ENCODE measurements at places on chromosomes 13 and 19.

- DNase-seq = no peak
Observed at GRCh38 chr13:51500687-51501086, 47.9 kb upstream of the INTS6 start.

DNA sequence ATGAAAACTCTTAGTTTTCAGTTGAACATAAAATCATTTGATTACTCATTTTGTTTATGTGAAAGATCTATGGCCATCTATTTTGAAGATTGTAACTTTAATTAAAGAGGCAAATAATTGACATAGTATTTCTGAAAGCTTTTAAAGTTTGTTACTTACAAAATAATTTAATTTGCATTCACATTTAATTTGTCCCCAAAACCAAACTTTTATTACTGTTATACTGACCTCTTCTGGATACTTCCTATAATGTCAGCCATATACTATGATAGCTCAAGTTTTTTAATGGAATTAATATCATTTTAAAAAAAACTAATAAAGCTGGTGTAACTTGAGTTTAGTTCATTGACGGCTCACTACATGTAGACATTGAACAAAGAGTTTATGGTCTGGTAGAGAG is 4.9 kb upstream of the SGCG start:
- no peak for DNase-seq

DNA sequence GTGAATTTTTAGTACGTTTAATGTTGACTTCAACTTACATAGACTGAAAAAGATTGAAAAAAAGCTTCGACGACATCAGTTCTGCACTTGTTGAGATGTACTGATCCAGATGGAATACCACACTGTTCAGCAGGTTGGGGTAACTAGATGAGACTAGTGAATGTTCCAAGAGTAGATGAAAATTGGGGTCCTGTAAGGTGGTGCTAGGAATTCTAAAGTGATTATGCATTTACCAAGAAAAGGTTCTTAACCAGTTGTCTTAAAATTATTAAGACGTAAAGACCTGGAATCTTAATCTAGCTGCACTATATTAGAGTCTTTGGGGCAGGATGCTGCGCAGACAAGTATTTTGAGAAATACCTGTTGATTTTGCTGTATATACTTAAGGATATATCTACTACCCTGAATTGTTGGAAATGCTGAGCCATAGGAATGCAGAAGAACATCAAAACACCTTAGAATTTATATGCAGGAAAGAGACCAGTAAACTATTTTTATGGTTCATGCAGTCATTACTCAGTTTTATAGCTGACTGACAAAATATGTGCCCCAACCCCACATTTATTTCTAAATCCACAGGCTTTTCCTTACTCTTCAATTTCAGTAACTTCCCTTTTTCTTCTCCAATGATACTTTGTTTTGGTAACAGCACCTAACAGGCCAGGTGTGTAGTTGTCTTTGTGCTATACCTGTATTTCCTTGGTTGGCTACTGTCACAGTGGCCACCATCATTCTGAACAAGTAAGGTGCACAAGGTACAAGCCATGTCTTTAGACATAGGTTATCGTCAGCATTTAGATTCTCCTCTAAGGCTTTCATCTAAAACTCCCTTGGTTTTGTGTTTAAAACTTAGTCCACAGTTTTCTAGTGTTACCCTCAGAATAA is 8.6 kb downstream of the MIR17HG start:
- DNase-seq = no peak

DNA sequence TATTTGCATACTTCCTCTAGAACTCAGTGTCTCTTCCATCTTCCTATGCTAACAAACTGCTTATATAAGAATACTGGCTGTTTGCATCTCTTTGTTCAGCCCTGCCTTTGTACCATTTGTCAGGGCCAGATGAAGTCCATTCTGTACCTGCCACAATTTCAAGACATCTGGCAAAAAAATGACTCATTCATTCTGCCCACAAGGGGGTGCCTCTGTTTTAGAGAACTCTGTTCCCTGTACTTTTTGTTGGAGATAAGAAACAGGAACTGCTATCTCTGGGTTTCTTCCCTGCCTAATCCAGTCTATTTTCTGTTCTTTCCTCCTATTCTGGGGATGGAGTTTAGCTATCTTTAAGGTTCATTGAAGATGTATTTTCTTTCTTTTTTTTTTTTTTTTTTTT is 23.0 kb downstream of the ZNF568 start:
- DNase-seq = no peak

DNA sequence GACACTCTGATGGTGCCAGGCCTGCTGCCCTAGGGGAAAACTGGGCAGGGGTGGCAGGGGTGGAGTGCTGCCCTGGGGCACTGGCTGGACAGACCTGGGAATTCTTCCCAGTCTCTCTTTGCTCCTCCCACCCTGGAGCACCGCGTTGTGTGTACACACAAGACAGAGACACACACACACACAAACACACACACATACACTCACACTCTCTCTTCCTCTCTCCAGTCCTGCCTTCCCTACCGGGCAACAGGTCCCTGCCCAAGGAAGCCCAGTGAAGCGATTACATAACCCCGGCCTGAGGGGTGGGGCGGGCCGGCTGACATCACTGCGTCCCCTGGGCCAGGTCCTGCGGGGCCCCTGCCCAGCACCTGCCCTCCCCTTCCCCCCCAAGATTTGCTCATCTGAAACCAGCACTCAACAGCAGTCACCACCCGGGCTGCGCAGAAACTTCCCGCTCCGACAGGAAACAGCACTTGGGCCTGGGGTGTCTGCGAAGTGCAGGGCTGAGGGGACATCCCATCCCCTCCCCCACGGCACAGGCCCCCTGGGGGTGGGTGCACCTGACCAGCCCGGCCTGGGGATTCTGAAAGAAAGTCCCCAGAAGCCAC is 1.2 kb downstream of the MKNK2 start:
- DNase-seq = peak; percentile 69

All from activated T-helper 2 cell treated with anti-CD3 and anti-CD28 coated beads, Interferon-gamma antibody, Interleukin-2, Interleukin-4, amounts not matched to agents 10 μg/mL and 5 μg/mL and 100 μg/mL, durations not matched to agents 14 hours and 24 hours and 36 hours (primary cell).